ENCODE measurements at places on chromosomes 4 and X. TPM values are rescaled to one million over a fixed set of nuclear protein-coding genes. Genes with fewer than 3 reads are reported as not detected.
A peak's percentile ranks its signal among the peaks of the same experiment; 100 is the strongest.

GRCh38 chr4:70471897-70472296 lies at the start of gene MUC7:
TSS of gene MUC7 (plus strand) at chr4:70472197. CDS start at chr4:70474022, 1,825 bp downstream.
- no peaks in the 10 kb centered on the region for H3K36me3 ChIP-seq
- H3K4me1 ChIP-seq: peaks cover 25% of the 10 kb centered on the region
- no peak within 1 kb of the TSS for H3K4me3 ChIP-seq
- H3K27ac ChIP-seq: peak within 1 kb of the TSS; percentile 28

The PLP1 gene
- 0.32 TPM for total RNA-seq

DNA sequence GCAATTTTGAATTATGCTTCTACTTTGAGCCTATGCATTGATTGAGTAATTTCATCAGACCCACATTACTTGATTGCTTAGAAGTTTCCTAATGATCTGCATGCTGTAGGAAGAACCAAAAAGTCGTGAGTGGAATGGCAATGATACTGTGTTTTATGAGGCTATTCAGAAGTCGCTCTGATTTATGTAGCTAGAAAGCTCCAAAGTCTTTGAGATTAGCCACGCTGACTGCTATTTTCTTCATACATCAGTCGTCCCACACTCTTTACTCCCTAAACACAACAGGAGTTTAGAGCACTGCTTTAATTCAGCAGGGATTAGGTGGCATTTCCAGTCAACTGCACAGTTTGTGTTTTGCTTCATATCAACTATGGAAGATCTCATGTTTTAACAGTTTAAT lies 4.1 kb downstream of the GRID2 start:
- no peak for DNase-seq
- H3K4me3 ChIP-seq: no peak overlapping the region
- H3K27me3 ChIP-seq: peaks cover 75% of the 10 kb centered on the region
- H3K27ac ChIP-seq: no peak overlapping the region
- H3K4me1 ChIP-seq: peaks cover 26% of the 10 kb centered on the region

The ASB12 gene
- not detected for total RNA-seq
